NAMALWA (cell line): ENCODE measurements at places on chromosomes 16 and 17.

- no peak for DNase-seq
Measured at GRCh38 chr16:52549011-52549692, 2.2 kb upstream of the TOX3 start.

DNA sequence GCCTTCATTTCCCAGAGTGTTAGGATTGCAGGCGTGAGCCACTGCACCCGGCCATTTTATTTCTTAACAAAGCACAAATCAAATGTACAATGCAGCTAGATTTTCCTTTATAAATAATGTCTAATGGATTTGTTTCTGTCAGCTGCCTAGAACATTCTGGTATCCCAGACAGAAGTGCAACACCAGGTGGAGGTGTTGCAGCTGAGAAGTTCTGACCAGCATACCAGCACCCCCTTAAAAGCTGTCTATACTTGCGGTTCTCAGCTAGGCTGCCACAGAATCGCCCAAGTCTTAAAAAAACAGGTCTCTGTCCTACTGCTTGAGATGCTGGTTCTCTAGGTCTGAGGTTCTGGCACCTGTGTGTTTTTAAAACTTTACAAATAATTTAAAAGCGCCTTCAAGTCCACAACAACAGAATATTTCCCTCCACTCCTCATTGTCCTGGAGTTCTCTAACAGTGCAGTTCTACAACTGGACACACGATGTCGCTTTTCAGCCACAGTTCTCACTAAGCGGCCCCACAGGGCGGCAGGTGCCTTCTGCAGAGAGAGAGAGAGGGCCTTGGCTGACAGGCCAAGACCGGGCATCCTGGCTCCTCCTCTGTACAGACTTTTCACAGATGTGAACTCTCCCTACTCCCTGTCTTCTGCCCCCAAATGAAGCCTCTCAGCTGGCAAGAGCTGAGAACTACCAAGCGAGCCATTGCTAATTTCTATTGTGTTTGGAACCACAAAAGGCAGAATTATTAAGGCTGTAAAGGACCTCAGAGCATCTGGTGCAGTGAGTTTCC is 32.6 kb upstream of the MEOX1 start:
- DNase-seq, result peak; percentile 90

DNA sequence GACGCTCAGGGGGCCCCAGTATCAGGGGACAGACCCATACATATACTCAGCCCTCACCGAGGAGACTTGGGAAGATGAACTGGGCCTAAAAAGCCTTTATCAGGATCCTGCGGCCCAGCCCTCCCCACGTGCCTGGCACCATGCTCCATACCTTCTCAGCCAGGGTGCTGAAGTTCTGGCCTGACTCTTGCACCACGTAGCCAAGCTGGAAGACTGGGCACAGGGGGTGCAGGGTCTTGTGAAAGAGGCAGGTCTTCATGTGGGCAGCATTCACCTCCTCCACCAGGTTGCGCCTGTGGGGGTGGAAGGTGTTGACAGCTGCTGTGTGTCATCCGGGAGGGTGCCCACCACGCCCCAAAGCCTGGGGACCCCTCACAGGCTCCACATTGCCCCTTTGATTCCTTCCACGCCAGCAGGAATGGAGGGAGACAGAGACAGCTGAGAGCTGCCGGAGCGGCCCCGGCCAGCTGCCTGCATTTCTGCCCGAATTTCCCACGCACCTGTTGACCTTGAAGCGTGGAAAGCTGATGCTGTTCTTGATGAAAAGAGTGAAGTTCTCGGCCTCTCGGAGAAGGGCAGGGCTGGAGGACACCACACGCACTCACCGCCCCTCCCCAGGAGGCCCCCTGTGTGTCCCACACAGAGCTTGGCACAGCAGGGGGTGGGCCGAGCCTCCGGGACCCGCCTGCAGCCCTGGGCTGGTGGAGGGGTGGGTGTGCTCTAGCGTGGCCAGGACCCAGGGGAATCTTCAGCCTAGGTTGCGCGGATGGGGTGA is 10.4 kb upstream of the CAMKK1 start:
- no peak for DNase-seq

GRCh38 chr16:80433623-80434022 is 107.2 kb upstream of the DYNLRB2 start:
- no peak for DNase-seq

DNA sequence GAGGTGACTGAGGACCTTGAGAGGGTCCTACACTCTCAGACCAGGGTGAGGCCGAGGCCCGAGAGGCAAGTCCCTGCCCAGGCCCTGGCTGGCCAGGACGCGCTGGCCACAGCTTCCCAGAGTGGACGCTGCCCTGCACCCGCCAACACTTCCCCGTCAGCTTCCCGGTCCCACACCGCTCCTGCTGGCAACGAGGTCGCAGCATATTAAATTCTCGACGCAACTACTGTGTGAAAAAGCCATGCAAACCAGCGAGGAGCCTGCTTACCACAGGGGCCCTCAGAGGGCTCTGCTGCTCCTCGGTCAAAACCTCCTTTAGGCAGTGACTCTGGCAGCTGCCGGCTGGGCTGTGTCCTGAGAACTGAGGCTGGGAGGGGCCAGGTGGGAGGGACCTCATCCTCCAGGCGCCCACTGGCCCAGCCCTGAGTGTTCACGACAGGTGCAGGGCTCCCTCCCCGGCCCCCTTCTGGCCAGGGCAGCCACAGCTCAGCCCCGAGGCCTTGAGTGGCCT is 2.1 kb upstream of the TEX19 start:
- peak; percentile 81 for DNase-seq

GRCh38 chr17:64129515-64129764 is 504 bp downstream of the ERN1 start:
- DNase-seq, result peak; percentile 46

- no peak for DNase-seq
Measured at GRCh38 chr17:32479074-32479617, 7.6 kb upstream of the CDK5R1 start.

GRCh38 chr17:58564971-58565370 is 50.5 kb upstream of the MTMR4 start:
- peak; percentile 37 for DNase-seq

- DNase-seq, result no peak
Measured at GRCh38 chr17:20289984-20290383, 177.4 kb downstream of the LGALS9B start.

GRCh38 chr16:48576927-48577326 is 33.1 kb downstream of the N4BP1 start:
- DNase-seq, result no peak

DNA sequence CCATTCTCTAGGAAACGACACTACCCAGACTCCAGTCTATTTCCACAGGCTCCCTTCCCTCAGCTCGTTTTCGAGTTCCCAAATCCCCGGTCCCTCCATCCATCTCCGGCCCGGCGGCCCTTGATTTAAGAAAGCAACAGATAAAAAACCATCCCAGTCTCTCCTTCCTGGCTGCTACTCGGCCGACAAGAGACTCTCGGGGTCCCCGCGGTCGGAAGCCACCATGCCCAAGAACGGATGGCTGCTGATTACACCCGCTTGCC is 182 bp downstream of the RPL26 start:
- DNase-seq, result no peak

- DNase-seq, result no peak
Measured at GRCh38 chr16:50279504-50279865, 13.1 kb downstream of the ADCY7 start.

DNA sequence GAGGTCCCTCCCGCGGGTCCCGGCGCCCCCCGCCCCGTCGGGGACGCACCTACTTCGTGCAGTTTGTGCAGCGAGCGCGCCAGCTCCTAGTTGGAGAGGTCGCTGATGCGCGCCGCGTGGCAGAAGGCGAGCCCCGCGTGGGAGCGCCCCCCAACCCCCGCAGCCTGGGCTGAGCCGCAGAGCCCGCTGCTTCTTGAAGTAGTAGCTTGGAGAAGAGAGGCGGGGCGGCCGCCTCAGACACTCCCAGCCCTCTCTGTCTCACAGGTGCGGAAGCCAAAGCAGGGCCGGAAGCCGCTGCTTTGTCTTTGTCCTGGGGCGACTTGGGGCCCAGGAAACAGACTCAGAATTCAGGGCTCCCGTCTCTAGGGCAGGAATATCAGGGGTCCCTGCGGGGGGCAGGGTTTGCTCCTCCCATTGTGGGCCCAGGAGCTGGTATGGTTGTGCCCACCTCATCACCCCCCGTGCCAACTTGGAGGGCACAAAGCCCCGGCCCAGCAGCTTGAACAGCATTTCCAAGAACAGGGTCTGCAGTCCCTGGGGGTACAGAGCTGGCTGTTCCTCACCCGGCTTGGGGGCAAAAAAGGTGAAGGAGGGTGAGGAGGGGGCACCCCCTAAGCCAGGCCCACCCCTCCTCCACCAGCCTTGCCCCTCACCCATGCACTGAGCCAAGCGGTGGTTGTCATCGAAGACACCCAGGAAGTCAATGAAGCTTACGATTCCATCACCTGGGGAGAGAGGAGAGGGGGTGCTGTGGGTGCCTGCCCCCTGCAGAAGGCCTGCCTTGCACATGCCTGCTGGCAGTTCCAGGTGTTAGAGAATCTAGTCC is 13.5 kb downstream of the SPATA32 start:
- DNase-seq, result peak; percentile 90

GRCh38 chr16:56830669-56831068 is 34.3 kb upstream of the SLC12A3 start:
- DNase-seq, result no peak

DNA sequence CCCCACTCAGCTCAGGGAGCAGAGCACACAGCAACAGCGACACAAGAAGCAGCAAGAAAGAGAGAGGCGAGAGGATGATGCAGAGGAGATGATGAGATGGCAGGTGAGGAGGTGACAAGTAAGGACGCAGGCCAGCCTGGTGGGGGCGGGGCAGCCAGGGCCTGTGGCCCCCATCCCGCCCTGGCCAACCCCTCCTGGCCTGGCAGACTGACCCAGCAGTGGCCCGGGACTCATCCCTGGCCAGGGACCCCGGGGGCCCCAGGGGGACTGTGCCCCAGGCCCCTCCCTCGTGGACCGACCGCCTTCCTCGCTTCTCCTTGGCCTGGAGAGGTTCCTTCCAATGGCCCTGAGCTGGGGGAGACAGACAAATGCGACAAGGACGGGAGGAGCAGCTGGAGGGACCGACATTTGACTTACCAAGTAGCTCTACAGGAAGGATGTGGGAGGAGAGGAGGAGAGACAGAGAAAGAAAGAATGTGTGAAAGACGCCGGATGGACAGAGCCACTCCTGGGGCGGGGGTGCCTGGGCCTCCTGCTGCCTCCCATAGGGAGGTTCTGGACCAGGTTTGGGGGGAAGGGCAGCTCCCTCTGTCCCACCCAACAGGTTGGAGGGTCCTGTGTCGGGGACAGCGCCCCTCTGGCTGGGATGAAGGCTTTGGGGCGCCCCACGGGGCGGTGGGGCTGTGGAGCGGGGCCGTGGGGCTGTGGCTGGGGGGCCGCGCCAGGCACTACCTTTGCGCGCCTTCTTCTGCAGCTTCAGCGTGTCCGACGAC is 6.8 kb downstream of the MTSS2 start:
- DNase-seq, result no peak

GRCh38 chr17:8965394-8966168 is at the start of gene PIK3R5:
PIK3R5 (minus strand) TSS chr17:8965707; CDS start chr17:8911494, 54,213 bp downstream.
- DNase-seq, result peak; percentile 64

DNA sequence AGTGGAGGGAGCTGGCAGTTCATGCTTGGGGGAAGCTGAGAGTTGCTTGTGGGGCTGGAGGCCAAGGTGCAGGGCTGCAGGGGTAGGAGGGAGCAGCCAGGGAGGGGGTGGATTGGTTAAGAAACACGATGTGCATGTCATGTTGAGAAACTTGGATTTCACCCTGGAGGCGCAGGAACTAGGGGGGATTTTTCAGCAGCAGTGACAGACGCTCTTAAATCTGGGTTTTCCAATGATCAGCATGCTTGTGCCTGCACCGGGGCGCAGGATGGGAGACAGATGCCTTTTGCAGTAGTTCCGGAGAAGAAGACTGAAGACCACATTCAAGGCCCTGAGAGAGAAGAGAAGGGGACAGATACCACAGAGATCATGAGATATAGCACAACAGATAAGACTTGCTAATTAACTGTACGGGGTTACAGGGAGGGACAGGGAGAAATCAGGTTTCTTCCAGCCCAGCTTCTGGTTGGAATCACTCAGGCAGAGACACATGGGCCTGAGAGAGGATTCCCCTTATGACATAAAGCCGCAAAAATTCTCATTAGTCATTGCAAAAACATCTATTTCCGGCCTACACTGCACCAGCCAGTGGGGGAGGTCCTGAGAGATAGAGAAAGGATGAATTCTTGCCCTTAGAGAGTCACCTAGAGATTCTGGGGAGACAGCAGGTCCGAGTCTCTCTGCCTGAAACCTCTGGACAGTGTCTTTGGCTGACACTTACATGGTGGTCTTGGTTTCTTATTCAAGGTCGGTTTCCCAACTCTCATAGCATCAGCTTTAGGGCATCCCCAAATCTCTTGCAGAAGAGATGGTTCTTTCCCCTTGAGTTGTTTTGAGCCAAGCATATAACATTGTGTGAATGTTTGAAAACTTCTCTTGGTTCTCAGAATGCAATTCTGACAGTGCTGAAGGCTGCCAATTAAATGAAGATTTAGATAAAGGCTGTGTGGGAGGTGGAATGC is 27.1 kb downstream of the CDH13 start:
- DNase-seq, result no peak

DNA sequence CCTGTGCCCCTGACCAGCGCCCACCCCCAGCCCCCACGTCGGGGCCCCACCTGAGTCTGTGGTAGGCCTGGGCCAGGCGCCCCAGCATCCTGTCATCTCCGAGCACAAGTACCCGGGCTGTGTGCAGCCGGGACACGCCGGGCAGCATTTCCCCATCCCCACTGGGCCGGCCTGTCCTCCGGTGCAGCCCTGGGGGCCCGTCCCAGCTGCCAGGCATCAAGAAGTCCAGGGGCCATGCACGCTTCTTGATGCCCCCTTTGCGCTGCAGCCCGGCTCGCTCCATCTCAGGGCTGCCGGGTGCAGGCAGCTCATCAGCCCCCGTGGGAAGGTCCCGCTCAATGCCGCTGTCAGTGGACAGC is 29.3 kb upstream of the MFSD6L start:
- no peak for DNase-seq

DNA sequence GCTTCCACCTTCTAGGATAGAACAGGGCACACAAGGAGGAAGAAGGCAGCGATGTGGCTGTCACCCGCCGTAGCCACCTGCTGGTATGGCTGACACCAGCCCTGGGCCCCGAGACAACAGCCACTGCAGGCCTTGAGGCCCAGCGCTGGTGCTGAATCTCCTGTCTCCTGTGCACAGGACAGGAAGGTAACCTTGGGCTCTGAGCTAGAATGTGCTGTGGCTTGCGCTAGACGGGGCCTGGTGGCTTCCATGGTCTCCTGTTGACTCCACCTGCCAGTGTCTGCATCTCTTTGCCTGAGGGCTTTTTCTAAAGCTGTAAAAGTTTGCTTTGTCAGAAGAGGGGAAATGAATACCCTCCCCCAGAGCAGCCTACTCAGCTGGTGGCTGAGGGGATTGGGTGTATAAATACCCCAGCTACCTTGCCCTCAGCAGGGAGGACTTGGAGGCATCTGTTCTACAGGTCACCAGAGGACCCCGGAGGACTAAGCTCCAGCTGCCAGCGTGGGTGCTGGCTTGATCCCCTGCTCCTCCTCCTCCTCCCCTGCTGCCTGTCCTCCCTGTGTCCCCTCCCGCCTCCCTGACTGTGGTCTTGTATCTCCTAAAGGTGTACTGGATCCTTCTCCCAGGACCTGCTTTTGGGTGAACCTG is 76.1 kb upstream of the SDK2 start:
- no peak for DNase-seq
